ENCODE measurements at places on chromosomes 3 and 15.
A peak's percentile ranks its signal among the peaks of the same experiment; 100 is the strongest.

GRCh38 chr3:118269537-118270125 lies 765.0 kb downstream of the IGSF11 start:
- DNase-seq, result no peak

GRCh38 chr3:32045091-32045915 lies 61.1 kb upstream of the GPD1L start:
- no peak for DNase-seq

DNA sequence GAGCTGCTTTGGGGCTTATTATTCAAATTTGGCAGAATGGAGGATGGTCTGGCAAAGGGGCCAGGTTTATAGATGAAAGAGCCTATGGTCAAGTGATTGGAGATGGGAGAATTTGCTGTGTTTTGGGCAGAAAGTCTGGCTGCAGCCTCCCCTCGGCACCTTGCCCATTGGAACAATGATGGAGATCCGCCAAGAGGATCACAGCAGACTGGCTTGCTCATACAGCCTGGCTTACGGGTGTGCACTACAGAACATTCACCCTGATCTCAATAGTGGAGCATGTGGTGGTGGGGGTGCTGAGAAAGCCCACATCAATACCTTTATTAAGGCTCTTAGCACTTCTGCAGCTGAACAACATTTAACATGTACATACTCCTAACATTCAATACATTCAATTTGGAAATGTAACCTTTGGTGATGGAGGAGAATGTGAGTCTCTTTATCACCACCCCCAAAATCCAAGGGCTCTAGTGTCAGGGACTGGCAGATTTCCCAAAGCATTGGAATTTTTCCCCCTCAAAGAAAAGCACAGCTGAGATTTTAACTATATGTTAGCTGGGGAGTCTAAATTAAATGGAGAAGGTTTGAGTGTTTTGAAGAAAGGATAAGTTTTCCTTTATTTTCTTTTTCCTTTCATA lies 118.4 kb upstream of the TMC3 start:
- DNase-seq, result no peak

GRCh38 chr3:73674280-73674679 lies 49.5 kb upstream of the PDZRN3 start:
- no peak for DNase-seq

DNA sequence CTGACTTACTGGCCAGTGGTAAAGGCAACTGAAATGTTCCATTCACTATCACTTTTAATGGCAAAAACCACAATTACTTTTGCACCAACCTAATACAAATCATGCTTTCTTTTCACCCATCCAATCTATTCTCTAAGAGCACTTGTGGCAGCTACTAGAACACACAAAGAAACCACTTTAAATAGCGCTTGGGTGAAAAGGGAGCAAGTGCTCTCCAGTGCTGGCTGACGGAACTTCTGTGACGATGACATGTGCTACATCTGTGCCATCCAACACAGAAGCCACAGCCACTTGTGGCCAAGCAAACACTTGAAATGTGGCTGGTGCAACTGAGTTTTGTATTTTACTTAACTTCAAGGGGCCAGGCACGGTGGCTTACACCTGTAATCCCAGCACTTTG lies 18.9 kb downstream of the SH3BP5 start:
- DNase-seq, result no peak

GRCh38 chr3:173893835-173894234 lies 496.3 kb downstream of the NLGN1 start:
- no peak for DNase-seq

DNA sequence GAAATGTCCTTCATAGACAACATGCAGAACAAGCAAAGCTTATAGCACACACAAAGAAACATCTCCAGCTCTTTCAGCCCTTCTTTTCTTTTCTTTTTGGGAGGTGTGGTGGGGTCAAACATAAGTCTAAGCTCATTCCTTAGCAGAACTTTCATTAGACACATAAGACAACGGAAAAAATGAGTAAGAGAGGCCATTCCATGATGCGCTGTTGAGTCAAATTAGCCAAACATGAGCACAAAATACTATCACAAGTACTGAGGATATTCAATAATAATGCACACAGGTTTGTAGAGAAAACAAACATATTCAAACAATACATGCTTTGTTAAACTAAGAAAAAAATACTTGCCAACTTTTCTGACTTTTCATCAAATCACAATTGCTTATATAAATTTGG lies 83.0 kb downstream of the PLOD2 start:
- DNase-seq, result no peak

DNA sequence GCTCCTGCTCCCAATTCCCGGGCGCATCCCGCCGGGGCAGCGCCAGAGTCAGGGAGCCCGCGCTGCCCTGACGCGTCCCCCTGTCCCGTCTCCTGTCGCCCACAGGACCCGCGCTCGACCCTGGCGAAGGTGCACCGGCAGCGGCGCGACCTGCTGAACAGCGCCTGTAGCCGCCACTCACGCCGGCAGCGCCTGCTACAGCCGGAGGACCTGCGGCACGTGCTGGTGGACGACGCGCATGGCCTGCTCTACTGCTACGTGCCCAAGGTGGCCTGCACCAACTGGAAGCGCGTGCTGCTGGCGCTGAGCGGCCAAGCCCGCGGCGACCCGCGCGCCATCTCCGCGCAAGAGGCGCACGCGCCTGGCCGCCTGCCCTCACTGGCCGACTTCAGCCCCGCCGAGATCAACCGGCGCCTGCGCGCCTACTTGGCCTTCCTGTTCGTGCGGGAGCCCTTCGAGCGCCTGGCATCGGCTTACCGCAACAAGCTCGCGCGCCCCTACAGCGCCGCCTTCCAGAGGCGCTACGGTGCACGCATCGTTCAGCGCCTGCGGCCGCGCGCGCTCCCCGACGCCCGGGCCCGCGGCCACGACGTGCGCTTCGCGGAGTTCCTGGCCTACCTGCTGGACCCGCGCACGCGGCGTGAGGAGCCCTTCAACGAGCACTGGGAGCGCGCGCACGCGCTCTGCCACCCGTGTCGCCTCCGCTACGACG lies 16.9 kb downstream of the C3orf22 start:
- DNase-seq, result peak; percentile 22

DNA sequence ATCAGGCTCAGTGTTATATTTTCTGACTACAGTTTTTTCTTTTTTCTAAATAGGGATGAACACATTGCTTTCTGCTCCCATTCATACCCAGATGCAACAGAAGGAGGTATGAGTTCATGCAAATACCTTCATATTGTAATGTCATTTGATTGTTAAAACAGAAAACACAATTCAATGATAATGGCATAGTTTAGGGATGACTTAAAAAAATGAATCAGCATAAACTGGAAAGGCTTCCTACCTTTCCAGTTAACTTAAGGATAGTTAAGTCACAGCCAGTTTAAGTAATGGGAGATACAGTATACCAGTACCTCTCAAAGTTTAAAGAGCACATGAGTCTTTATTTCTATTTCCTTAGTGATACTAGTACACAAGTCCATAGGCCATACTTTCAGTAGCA lies 24.9 kb downstream of the KNL1 start:
- DNase-seq, result no peak

DNA sequence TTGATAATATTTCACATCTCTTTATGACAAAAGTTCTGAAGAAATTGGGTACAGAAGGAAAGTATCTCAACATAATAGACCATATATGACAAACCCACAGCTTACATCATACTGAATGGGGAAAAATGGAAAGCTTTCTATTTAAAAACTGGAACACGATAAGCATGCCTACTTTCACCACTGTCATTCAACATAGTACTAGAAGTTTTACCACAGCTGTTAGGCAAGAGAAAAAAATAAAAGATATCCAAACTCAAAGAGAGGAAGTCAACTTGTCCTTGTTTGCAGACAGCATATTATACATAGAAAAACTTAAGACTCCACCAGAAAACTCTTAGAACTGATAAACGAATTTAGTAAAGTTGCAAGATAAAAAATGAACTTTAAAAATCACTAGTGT lies 40.3 kb downstream of the COPS2 start:
- DNase-seq, result no peak

GRCh38 chr3:36678216-36679013 lies 85.9 kb downstream of the DCLK3 start:
- DNase-seq, result no peak

DNA sequence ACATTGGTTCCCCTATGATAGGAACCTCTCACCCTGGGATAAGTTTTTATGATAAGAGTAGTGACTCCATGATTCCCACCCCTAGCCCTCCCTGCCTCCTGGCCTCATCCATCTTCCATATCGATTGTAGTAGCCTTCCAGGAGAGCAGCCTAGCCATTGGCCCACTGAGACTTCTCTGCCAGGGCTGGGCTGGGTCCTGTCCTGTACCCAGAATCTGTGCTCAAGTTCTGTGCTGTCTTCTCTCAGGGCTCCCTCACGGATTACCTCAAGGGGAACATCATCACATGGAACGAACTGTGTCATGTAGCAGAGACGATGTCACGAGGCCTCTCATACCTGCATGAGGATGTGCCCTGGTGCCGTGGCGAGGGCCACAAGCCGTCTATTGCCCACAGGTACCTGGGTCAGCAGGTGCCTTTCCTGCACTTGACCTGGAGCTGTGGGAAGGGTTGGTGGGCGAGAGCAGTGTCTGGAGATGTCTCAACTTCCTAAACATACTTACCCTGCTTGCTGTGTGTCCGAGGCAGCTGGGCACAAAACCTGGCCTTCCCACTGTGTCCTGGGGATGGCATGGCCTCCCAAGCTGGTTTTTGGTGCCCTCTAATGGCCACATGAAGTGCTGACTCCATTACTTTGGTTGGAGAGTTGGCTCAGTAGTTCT lies 16.6 kb upstream of the EXOG start:
- DNase-seq, result peak; percentile 66

DNA sequence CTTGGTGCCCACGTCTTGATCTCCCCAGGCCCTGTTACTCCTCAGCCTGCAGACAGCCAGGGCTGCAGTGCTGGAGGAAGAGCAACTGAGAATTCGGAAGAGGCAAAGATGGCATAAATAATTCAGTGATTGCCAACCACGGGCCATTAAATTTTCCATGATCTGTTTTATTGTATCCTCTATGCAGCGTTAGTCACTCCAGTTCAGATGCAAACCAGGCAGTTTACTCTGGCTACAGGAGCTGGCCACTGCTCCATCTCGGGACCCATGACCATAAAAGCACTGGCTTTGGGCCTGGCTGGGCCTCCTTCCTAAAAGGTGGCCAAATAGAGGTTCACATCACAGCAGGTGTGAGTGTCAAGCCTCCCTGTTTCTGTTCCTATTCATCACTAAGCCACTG lies 137.6 kb upstream of the TLE3 start:
- no peak for DNase-seq

GRCh38 chr3:13852638-13853009 lies 27.2 kb downstream of the WNT7A start:
- no peak for DNase-seq

DNA sequence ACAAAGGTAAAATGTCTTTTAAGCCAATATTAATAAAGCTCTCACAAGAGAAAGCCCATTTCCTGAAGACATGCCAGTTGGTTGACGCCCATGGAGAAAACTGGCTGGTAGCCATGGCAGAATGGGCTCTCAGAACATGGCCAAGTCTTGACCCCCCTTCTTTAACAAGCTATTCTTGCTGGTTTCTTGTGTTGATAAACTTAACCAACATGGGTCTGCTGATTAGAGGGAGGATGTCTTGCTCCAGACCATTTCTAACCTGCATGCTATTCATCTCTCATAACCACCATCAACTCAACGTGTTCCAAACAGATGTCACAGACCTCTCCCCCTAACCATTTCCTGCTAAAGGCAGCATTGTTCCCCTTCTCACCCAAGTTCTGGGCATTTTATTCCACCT lies 25.7 kb downstream of the NTRK3 start:
- no peak for DNase-seq

GRCh38 chr3:188905547-188905946 lies 266.2 kb upstream of the TPRG1 start:
- DNase-seq, result no peak

DNA sequence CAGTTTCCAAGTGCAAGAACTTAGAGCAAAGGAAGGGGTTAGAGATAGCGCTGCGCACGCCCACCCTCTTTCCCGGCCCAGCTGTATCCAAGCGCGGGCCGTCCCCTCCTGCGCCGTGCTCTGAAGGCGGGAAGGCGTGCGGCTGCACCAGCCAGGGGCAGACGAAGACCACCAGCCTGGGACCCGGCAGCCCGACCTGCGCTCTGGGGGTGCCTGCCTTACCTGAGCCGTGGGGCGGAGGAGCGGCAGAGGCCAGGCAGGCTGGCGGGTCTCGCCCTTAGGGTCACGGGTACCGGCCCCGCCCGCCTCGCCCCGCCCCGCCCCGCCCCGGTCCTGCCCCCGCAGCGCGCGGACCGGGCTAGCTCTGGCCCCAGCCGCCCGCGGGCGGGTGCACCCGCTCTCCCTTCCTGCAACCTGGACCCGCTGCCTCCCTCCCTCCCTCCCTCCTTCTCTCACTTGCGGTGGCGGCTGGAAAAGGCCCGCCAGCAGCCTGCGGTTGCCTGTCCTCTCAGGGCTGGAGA lies at the start of gene WDR72:
WDR72 (minus strand) TSS at position 253 of the 521 bp plus-strand sequence. CDS start 26,514 bp downstream, outside the sequence.
- DNase-seq, result no peak

DNA sequence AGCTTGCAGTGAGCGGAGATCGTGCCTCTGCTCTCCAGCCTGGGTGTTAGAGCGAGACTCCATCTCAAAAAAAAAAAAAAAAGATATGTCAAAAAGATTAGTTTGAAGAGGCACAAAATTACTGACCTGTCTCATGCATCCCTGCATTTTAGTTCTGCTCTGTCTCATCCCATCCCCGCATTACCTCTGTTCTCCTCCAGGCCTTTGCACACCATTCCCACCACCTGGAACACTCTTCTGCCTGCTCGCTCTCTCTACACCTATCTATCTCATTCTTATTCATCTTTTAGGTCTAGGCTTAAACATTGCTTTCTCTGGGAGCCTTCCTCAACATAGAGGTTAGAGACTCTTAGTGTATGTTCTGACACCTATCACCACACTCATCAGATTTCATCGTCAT lies 32.9 kb upstream of the ZNF770 start:
- no peak for DNase-seq

DNA sequence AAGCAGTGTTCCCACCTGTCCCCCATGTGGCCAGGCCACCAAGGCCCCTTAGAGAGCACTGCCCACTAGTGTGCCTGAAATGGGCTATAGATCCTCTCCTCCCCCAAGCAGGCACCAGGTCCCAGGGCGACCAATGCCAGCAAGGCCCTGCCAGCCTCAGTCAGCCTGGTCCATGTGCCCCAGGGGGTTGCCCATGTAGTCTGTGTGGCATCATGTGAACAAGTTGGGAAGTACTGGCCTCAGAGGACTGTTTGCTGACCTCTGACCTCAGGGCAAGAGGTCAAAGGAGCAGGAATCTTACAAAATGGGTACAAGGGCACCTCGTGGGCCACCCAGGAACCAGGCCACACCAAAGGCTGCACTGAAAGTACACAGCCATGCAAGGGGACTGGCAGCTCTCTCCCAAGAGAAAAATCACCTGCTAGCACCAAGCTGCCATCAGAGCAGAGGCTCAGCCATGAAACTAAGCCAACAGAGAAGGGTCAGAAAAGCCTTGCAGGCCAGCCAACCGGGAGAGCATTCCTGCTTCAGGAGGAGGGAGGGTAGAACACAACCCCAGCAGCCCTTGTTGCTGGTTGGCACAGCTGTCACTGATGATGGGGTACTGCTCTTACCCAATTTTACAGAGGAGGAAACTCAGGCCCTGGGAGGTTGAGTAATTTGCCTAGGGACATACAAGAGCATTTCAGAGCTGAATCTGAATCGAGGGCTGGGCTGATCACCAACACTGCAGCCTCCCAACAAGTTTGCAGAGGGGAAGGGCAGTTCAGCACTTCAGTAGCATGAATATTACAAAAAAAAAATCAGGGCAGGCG lies 5.2 kb upstream of the FURIN start:
- no peak for DNase-seq

- no peak for DNase-seq
These were observed 60.0 kb downstream of the CCK start for GRCh38 chr3:42205800-42206514.

GRCh38 chr15:46232471-46232870 lies 597.6 kb downstream of the SQOR start:
- no peak for DNase-seq

- DNase-seq, result peak; percentile 19
These were observed 8.6 kb downstream of the ISLR start for GRCh38 chr15:74182131-74182530.

All from left ventricle myocardium superior (tissue), 1 donor.